T47D (cell line): ENCODE measurements at places on chromosomes 3 and 15.
A peak's percentile ranks its signal among the peaks of the same experiment; 100 is the strongest.

- no peak for DNase-seq
These were observed 241.0 kb upstream of the NR2F2 start for GRCh38 chr15:96089405-96090058.

DNA sequence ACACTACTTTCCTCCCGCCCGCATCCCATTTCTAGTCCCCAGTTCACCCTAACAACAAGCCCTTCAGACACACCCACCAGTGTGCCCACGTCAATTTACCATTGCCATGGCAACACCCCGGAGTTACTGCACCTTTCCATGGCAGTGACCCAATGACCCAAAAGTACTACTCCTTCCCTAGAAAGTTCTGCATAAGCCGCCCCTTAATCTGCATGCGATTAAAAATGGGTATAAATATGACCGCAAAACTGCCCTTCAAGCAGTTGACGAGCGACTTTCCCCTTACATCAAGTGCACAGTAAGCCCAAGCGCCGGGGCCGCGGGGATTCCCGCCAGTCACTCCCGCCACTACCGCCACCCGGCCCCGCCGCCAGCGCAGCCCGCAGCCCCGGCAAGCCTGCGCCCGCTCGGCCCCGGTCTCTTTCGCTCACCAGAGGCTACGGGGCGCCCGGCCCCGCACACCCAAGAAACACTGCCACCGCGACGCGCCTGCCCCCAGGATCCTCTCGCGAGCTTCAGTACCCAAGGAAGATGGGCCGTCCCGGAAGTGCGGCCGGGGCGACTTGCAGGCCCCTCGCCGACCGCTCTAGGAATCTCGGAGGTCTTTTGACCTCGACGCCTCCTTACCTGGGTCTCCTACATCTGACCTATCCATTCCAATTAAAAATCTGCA lies 27.2 kb upstream of the ZNF502 start:
- no peak for DNase-seq

- no peak for DNase-seq
These were observed 102.8 kb downstream of the IL1RAP start for GRCh38 chr3:190616637-190617036.

GRCh38 chr15:91632176-91632575 lies 221.3 kb upstream of the SLCO3A1 start:
- DNase-seq, result no peak

- no peak for DNase-seq
These were observed 37.3 kb upstream of the LEKR1 start for GRCh38 chr3:156788846-156789245.

GRCh38 chr15:87538327-87538834 lies 718.2 kb downstream of the NTRK3 start:
- peak; percentile 7 for DNase-seq

GRCh38 chr3:139642996-139643395 lies 34.8 kb downstream of the NMNAT3 start:
- DNase-seq, result no peak

DNA sequence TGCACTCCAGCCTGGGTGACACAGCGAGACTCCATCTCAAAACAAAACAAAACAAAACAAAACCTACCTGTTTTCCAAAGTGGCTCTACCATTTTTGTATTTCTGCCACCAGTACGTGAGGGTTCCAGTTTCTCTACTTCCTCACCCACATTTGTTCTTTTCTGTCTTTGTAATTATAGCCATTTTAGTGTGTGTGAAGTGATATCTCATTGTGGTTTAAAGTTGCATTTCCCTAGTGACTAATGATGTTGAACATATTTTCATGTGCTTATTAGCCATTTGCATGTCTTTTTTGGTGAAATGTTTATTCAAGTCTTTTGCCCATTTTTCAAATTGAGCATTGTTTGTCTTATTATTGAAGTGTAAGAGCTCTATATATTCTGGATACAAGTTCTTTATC lies 50.7 kb downstream of the TRA2B start:
- DNase-seq, result no peak

DNA sequence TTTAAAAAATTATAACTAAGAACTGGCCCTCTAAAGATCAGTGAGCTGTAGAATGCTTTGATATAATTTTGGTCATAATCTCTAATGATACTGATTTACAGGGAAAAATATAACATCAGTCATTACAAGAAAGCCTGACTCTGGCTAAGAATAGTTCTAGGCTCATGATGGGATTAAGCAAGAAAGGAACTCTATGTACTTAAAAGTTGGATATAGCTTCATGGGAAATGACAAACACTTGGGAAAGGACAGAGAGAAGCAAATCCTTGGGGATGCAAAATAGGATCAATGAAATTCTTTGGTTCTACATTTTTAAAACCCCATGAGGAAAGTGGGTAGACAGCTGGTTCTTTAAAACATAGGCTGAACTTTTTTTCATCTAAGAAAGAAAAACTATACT lies 472.7 kb upstream of the NR2F2 start:
- DNase-seq, result no peak

GRCh38 chr15:58448331-58448730 lies 16.5 kb downstream of the LIPC start:
- no peak for DNase-seq

DNA sequence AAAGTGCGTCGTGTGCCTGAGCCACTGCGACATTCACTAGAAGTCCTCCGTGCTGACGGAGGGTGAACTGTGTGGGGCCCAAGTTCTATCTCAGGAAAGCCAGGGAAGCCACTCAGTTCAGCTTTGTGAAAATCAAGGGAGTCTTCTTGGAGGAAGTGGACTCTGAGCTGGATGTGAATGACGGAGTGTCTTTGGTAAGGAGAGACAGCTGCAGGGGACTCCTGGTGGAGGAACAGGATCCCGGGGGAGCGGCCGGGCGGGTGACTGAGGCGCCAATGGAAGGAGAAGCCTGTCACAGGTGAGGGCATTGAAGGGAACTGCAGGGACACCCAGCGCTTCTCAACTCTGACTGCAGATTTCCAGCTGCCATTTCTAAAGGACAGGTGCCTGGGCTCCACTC lies 75.6 kb downstream of the APBA2 start:
- no peak for DNase-seq

DNA sequence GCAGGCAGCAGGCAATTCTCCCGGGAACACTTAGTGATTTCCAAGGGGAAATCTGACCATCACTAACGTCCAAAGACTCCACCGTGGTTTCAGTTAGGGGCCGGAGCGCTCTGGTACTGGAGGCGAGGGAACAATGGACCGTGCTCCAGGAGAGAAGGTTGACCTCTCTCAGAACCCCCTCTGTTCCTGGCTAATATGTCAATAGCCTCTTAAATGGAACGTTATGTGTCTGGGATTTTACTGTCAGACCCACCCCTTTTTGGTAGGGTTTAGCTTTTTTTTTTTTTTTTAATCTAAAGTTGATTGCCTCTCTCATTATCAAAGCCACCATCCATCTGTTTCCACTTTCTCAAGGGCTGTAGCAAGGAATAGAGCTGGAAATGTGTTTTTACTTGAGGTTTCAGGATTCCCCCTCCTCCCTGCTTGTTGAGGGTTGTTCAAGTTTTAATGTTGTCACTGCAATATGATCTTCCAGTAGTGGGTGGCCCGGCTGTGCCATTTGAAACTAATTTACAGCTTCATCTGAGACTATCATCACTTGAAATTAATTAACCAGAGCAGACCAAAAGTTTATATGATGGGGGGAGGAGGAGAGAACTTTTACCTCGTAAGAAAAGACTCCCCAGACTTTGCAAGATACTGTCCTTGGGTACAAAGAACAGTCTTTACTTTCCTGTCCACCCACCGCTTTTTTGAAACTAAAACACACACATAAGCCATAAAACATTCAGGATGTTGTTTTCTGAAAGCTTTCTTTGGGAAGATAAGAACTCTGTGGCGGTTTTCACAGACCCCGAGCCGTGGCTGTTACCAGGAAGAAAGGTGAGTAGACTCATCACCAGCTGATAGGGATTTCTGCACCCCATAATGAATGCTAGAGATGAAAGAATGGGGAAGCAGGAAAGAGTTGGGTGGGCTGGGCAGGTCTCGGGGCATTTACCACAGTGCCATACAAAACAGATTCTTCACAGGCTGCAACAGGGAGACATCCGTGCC lies 187.8 kb downstream of the UACA start:
- no peak for DNase-seq

DNA sequence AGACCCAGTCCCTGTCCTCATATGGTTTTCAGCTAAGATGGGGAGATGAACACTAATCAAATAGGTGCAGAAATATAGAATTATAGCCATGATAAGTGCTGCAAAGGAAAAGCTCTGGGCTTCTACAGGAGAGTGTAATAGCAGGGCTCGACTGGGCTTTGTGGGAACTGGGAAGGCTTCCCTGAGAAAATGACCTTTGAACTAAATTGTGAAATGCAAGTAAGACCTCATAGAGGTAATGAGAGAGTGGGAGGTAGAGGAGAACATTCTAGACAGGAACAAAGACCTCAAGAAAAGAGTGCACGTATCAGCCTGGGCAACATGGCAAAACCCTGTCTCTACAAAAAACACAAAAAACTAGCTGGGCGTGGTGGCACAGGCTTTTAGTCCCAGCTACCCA lies 231.6 kb downstream of the ABHD5 start:
- DNase-seq, result no peak

DNA sequence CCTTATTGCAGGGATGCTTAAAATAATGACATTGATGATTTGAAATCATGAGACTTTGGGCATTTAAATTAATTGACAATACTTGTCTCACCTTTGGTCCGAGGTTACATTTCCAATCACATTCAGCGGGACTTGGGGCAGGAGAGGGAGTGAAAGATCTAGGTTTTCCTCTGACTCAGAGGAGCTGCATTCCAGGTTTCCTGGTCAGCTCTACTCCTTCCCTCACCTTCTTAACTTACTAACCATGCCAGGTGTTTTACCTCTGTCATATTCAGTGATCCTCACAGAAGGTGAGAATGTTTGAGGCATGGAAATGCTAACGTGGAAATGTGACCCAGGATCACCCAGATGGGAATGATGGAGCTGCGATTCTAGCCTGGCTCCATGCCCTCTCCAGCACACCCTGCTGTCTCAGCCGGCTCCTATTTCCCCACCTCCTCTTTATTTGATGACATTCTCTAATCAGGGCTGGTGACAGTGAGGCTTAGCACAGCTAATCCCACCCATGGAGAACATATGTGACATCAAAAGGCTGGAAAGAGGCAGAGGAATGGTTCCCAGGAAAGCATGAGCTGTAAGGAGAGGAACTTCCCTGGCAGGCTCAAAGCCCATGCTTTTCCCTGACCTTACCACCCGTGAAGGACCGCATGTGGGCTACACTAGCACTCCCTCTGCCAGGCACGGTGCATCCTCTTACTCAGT lies 38.7 kb downstream of the THSD4 start:
- DNase-seq, result no peak

- DNase-seq, result no peak
These were observed 26.5 kb upstream of the TCF12 start for GRCh38 chr15:56891852-56892440.

GRCh38 chr3:133106169-133106568 lies 68.0 kb downstream of the TMEM108 start:
- DNase-seq, result no peak

DNA sequence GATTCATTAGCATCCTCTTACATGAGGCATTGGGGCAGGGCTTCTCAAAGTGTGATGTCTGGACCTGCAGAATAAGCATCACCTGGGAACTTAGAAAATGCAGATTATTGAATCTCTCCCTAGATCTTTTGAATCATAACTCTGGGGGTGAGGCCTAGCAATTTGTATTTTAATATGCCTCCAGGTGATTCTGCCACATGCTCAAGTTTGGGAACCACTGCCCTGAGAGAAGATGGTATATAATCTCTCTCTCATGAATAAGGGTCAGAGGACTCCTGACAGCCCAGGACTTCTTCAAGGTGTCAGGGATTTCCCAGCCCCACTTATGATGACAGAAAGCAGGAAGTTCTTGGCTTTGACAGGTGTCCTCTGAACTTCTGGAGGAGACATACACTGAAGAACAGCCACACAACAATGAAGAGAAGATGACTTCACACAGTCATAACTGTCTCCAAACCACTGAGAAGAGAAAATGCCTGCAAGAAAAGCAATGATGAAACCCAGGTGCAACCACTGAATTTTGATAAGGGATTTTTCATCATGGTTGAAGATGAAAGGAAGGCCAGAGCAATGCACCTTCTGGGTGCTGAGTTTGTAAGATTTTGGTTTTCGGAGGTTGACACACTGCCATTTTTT lies 211.9 kb upstream of the MRPL3 start:
- no peak for DNase-seq

DNA sequence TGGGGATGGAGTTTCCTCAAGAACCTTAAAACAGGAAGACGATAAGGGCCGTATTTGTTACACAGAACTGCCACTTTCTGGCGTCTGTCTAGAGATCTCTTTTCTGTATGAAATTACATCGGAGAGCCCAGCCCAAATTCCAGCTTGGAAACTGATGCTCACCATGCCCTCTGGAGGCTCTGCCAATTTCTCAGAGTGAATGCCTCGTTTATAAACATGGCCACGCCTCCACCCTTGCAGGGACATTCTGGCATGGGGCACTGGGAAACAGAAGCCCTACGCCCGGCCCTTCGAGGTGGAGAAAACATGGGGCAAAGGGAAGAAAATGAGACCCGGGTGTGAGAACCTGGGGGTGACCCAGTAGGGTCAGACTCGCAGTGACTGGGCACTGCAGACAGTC lies 53.4 kb upstream of the SEC13 start:
- no peak for DNase-seq

- DNase-seq, result no peak
These were observed 478.7 kb downstream of the PDCD6IP start for GRCh38 chr3:34277110-34277509.

DNA sequence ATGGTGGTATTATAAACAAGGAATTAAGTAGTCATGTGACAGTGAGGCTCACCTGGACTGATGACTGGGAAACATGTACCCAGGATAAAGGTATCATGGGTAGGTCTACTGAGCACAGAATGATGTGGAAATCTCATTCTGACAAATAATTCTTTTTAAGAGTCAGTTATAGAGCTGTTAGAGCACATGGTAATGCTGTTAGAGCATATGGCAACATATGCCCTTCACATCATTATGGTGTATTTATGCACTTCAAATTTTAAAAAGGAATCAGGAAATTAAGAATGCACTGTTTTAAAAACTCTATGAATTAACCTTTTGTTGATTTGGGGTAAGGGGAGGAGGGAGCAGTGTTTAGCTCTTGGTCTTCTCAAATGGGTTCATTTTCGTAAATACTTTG lies 1.7 kb downstream of the SLC6A20 start:
- DNase-seq, result no peak

DNA sequence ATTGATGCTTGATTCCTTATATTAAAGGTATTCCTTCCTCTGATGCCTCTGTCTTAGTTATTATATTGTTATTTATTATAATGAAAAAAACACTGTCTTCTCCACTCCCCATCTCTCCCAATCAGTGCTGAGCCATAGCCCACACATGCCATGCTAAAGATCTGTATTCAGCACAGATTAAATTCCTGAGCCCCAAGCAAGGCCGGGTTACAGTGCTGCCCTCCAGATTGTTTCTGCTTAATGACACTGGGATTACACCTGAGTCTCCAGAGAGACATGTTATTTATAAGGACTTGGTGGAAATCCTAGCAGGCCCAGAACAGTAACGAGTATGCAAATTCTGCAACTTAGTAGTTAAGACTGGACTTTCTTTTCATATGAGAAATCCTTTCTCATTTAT lies 305.9 kb upstream of the UMPS start:
- DNase-seq, result no peak

DNA sequence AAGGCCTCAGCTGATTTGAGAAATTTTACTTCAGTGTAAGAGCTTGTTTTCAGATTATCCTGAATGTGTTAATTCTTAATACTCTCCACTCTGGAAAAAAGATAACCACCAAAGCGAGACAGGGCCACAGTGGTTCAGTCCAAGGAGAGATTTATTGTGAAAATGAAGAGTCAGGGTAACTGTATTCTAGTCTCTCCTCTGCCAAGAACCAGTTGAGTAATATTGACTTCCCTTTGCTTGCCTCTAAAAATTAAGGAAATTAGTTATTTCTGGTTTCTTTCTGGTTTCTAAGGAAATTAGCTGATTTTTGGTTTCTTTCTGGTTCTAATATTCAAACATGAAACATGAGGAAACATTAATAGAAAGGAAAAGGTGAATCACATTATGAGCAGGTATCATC lies 34.9 kb downstream of the PPP1R2 start:
- no peak for DNase-seq
